ENCODE measurements at places on chromosomes 5 and 9.

DNA sequence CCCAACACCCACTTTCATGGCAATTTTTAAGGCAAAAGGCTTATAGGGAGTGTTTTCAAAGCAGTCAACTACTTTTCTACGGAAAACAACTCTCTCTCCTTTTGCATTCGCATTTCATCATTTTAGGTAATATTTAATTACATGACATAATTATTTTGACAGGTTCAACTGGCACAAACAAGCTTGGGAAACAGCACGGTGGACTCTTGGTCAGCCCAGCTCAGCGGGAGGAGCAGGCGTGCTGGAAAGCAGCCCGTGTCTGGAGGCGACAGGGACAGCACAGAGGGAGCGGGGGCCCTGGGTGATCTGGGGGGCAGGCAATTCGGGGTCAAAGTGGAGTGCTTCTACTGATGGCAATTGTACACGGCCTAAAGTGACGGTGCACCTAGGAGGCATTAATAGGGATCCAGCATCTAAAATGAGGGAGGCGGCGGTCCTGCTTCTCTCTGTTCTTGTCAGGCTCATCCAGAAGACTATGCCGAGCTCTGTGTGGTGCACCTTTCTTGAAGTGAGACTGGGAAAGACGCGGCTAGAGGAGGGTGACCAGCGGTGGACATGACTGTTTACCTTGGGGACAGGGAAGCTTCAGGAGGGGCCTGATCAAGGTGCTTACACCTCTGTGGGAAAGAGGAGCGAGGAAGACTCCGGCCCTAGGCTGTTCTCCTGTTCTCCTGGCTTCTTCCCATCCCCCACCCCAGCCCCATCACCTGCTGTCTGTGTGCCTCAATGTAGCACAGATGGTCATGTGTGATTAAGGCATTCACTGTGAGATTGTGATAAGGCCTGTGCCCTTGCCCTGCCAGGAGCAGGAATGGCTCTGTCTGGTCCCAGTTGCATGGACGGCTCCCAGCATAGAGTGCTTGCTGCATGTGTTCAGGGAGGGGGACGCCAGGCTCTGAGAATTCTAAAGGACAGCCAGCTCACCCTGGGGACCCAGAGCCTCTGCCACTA is 3.4 kb downstream of the MYMK start:
- no peak for DNase-seq

DNA sequence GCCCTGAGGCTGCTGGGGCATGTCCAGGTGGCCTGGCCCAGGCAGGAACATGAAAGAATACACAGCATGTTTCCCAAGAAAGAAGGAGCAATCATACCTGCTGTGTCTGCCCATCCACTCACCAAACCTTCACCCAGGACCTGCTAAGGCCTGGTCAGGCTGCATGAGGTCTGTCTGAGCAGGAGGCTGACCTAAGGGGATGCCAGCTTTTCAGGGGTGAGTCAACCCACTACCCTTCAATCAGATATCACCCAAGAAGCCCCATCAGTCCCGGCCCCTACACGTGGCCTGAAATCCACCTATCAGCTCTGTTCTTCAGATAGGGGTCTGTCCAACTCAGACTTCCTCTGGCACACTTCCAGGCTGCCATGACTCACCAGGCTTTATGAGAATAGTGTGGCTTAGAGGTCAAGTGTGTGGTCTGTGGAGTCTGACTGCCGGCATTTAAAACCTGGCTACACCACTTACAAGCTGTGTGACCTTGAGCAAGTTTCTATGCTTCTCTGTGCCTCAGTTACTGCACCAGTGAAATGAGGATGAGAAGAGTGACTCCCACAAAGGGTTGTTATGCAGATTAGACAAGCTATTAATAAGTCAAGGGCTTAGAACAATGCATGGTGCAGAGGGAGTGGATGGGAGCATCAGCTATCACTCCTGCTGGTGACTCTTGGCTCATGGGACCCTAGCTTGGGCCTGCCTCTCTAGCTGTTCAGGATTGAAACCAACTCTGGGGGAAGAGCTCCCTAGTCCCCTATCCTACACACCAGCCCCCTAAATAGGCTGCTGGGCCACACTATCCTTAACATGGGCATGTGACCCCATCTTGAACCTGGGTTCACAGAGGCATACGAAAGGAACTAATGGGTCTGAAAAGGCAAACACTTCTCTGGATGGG is 130.3 kb downstream of the PAX5 start:
- no peak for DNase-seq

DNA sequence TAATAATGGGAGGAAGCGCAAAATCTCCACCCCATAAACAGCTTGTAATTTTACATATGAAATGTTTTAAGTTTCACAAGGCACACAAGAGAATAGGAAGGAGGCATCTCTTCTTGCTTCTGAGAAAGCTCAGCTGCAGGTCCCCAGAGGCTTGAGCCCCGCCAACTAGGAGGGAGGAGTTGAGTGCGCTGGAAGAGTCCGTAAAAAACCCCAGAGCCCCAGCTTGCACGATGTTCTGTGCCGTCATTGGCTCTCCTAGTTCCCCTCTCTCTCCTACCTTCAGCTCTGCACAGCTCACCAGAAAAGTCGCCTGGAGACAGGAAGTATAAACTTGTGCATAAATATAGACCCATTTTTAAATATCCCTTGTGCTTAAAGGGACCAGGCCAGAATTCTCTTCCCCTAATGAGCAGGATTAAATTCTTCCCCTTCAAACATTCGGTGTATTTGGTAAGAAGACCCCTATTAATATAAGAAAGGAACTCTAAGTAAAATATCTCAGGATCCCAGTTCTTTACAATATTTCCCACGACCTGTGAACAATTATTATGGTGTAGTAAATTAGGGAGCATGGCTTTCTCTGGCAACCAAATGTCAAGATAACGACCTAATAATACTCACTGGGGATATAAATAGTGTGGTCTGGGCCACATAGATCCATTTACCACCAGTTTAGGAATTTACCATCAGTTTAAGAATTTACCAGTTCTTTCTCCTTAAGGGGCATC is 13.7 kb downstream of the GLRX start:
- peak; percentile 95 for DNase-seq

- no peak for DNase-seq
Observed at GRCh38 chr9:121744687-121745395, 93.4 kb downstream of the DAB2IP start.

- DNase-seq: no peak
Observed at GRCh38 chr5:92761585-92761984, 819.4 kb downstream of the NR2F1-AS1 start.

- DNase-seq: peak; percentile 77
Observed at GRCh38 chr9:127980060-127980705, 606 bp downstream of the EEIG1 start.

DNA sequence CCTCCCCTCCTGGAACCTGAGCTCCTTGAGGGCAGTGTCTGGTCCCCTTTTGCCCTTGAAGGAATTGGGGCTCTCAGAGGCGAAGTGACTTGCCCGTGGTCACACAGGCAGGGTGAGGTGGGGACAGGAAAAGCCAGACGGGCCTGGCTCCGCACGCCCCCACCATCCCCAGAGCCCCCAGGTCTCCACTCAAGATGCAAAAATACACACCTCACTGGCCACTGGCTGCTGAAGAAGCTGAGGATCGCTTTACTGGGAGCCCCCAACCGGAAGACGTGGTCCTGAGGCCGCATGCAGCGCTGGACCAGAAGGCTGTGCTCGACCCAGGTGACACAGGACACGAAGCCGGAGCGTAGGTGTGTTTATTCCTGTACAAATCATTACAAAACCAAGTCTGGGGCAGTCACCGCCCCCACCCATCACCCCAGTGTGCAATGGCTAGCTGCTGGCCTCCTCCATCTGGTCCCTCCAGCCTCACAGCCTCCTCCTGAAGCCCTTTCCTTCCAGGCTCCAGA is 7.6 kb upstream of the AK1 start:
- DNase-seq: no peak

- DNase-seq: no peak
Observed at GRCh38 chr9:99264070-99264680, 42.1 kb downstream of the SEC61B start.

- no peak for DNase-seq
Observed at GRCh38 chr9:17837965-17838364, 259.1 kb downstream of the SH3GL2 start.

- DNase-seq: no peak
Observed at GRCh38 chr9:9574080-9574479, 1038.7 kb downstream of the PTPRD start.

DNA sequence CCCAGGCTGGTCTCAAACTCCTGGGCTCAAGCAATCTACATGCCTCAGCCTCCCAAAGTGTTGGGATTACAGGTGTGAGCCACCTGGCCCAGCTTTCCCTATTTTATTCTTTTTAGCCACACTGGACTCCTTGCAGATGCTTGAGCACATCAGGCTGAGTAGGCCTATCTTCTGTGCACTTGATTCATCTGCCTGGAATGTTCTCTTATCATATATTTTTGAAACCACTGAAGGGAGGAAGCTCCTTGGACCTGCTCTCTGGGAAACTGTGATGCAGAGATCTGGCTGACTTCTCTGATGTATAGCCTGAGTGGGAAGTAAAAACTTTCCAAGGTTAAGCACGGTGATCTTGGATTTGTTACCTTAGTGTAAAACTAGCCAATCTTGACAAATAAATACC is 6.5 kb upstream of the MAT2B start:
- DNase-seq: no peak

- no peak for DNase-seq
Observed at GRCh38 chr9:108188976-108189375, 666.8 kb downstream of the ACTL7B start.

- DNase-seq: no peak
Observed at GRCh38 chr9:109335929-109336328, 15.1 kb upstream of the EPB41L4B start.

GRCh38 chr9:124137009-124137943 is 120.5 kb upstream of the NEK6 start:
- DNase-seq: no peak

- no peak for DNase-seq
Observed at GRCh38 chr5:179316982-179317381, 28.3 kb downstream of the ADAMTS2 start.

DNA sequence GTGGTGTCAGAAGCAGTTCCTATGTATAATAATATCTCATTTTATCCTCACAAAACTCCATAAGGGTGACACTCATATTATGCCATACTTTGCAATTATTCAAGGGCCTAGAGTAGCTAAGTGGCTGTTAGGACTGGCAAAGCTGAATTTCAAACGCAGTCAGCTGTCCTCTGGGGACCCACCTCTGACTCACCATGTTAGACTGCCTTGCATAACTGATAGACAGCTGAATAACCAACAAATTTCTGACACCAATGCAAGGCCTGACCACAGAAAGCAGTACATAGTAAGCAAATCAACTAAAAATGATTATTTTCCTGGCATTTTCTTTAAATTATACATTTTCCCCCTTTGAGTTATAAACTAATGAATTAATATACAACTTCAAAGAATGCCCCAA is 251.6 kb upstream of the PTGER4 start:
- DNase-seq: no peak

DNA sequence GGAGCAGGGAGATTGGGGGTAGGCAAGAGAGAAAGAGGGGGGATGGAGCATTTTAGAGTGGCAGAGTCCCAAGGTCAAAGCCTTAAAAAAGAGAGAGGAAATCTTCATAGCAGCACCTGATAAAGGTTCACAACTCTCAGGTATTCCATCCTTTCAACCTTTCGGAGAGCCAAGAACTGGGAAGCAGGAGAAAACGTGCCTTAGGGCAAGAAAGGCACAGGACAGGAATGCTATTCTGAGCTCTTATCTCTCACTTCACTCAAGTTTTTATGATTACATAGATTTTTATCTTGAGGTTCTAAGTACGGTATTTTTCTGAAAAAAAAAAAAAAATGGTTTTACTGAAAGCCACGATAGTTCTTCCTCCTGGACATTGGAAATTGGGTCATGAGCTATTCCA is 34.5 kb upstream of the SMAD5 start:
- DNase-seq: no peak

DNA sequence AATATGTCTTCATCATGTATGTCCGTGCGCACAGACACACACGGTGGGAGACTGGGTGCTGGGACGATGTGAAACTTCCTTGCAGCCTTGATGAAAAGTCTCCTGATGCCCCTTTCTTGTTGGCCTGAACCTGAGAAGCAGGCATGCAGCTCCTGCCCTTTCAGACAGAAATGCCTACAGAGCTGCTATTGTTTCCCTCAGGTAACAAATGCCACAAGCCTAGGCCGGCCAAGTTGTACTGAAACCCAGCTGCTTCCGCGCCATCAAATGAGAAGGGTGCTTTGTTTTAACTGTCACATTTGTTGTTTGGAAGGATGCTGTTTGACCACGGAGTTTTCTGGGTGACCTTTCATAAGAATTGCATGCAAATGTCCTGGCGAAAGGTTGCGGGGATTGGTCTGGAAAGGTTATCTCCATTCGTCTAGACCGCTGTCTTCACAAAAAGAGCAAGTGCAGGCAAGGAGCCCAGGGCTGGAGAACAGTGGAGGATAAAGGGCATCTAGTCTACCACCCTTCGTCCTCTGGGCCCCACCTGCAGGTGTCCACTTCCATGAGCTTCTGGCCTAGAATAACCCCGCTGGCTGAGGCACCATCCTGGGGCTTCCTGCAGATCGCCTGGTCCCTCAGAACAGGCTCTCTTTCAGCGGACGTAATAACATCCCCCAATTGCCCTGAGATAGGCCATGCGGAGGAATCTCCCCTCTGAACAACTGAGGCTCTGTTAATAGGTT is 197.2 kb downstream of the SEMA6A start:
- no peak for DNase-seq

All from tibial artery (tissue), 4 donors.